GM04503 (cell line): ENCODE measurements at places on chromosomes 5 and 9.

- DNase-seq, result no peak
These were observed 55.2 kb upstream of the GAS1 start for GRCh38 chr9:87002517-87002916.

GRCh38 chr5:17803971-17804370 lies 169.7 kb downstream of the TAF11L14 start:
- no peak for DNase-seq

DNA sequence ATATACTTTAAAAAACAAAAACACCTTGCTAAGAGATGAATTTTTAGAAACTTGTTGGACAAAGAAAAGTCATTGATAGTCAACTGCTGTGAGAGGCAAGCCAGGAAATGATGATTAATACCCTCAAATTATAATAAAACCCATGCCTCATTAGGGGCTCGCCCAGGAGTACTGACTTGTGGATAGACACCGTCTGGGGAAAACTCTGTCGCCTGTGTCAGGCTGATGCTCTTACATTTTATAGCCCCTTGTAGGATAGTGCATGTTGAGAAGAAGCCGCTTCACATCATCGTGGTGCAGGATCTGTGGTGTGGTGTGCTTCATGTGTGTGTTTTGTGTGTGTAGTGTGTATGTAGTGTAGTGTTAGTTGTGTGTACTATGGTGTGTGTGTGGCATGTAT lies 39.1 kb downstream of the SYK start:
- no peak for DNase-seq

- no peak for DNase-seq
These were observed 11.0 kb downstream of the IFNA21 start for GRCh38 chr9:21155501-21155900.

DNA sequence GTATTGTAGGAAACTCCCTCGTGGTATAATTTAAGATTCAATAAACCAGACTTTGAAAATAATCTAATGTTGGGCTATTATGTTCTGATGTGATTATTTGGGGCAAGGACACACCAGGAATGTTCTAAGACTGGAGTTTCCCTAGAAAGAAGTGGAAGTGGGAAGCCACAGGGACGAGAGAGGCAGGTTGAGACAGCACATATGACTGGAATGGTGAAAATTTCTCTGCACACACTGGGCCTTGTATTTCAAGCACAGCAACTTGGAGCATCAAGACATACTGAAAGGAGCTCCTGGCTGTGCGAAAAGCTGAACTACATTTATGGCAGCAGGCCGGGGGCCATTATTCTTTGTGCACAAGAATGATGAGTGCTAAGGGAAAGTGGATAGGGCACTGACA lies 98.2 kb downstream of the CETN3 start:
- DNase-seq, result no peak

GRCh38 chr5:90558344-90559192 lies at the start of gene ADGRV1:
TSS of gene ADGRV1 (plus strand) at chr5:90558797. CDS start at chr5:90558896, 99 bp downstream.
- no peak for DNase-seq

GRCh38 chr5:163964671-163965070 lies 459.3 kb downstream of the MAT2B start:
- DNase-seq, result no peak

DNA sequence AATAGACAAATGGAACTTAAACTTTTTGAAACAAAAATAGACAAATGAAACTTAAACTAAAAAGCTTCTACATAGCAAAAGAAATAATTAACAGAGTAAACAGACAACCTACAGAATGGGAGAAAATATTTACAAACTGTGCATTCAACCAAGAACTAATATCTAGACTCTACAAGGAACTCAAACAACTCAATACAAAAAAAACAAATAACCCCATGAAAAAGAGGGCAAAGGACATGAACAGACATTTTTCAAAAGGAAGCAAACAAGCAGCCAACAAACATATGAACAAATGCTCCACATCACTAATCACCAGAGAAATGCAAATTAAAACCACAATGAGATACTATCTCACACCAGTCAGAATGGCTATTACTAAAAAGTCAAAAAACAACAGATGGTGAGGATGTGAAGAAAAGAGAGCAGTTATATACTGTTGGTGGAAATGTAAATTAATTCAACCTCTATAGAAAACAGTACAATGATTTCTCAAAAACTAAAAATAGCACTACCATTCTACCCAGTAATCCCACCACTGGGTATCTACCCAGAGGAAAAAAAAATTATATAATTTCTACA lies 170.8 kb upstream of the RGMB start:
- no peak for DNase-seq

DNA sequence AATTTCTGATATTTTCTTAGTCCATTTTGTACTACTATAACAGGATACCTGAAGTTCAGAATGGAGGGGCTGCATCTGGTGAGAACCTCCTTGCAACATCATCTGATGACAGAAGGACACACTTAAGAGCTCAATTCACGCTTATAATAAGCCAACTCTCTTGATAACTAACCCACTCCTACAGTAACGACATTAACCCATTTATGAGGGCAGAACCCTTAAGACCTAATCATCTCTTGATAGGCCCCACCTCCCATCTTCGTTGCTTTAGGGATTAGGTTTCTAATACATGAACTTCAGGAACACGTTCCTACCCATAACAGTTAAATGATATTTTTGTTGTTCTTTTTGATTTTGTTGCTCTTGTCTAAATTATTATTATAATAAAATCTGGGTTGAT lies 69.4 kb downstream of the TNPO1 start:
- DNase-seq, result no peak

- no peak for DNase-seq
These were observed 330.7 kb downstream of the LRRC70 start for GRCh38 chr5:62909326-62909725.

DNA sequence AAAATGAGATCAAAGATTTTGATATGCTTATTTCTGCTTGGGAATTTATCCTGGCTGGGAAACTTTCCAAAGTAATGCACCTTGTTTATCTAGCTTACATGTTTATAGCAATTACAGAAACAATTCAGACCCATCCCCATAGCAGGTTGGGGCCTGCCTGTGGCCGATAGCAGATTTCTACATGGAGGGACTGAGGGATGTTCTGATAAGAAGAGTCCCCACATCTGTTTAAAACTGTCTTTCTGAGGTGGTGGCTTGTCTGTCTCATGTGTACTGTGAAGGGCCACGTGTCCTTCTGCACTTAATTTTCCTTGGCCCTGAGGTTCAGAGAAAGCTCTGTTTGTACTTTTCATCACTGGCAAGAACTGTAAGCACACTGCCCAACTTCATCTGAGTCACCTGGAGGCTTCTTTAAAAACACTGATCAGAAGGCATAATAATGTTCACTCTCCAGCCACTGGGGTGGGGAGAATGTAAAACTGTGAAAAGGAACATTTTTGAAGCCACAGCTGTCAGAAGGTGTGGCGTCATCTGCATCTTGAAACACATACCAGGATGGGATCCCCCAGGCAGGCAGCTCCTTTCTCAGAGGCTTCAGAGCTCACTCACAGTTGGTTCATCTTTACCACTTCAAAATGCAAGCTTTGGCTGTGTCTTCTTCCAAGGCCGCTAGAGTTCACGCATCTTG lies 80.3 kb downstream of the MAP1B start:
- no peak for DNase-seq

- DNase-seq, result no peak
These were observed 1.6 kb upstream of the UBAC1 start for GRCh38 chr9:135962696-135963307.

DNA sequence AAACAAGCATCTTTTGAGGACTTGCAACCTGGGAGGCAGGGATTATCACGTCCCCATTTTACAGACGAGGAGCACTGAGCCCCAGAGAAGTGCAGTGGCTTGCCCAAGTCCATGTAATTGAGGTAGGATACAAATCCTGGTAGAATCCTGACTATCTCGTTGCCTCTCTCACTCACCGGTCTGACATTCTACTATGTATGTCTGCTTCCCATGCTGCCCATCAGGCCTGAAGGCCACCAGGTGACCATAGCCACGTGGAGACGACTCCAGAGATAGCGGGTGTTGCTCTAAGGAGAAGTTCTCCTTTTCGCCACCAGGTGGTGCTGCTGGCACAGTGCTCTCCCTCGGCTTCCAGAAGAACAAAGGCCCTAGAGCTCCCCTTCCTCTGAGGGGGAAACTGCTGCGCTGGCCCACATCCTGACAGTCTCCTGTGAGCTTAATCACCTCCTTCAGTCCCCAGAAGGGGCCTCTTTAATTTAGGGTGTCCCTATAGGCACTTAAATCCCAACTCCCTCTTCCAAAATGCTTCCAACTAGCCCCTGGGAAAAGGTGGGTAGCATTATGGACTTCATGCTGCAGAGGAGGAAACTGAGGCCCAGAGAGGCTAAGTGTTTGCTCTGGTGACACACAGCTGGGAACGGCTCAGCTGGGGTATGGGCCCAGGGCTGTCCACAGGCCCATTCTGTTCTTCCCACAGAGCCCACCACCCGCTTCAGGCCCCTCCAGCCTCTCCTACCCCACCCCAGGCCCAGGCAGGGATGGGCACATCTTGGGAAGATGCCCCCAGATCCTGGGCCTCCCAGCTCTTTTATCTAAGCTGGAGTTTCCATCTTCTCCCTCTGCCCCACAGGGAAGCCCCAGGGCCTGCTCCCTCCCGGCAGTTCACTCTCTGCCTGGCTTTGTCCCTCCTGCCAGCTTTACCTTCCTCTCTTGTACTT lies 6.4 kb downstream of the SLC34A1 start:
- DNase-seq, result no peak

DNA sequence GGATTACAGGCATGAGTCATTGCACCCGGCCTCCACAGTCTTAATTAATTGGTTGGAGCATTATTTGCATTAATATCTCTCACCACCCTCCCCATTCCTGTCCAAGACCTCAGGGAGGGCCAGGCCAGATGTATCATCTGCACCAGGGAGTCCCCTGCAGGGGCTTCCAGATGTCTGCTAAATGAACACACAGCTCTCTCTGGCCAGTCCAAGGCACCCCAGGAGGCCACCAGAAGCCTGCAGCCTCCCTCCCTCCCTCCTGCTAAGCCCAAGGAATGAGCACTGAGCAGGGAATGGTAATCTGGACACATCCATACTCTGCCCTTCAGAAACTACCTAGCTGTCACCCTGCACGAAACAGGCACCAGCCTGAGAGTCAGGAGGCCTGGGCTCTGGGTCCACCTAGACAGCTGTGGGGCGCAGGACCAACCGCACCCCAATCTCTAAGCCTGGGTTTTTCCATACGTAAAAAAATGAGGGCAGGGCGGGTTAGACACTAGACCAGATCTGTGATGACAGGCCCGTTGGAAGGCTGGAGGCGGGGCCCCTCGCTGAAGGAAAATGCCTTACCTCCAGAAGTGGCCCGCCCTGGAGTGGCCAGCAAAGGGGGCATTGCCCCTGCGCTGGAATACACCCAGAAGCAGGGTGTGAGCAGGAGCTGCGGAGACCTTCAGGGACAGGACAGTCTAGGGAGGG lies 8.3 kb downstream of the CIZ1 start:
- no peak for DNase-seq

- DNase-seq, result no peak
These were observed 188.2 kb upstream of the TAS2R1 start for GRCh38 chr5:9818340-9818845.

DNA sequence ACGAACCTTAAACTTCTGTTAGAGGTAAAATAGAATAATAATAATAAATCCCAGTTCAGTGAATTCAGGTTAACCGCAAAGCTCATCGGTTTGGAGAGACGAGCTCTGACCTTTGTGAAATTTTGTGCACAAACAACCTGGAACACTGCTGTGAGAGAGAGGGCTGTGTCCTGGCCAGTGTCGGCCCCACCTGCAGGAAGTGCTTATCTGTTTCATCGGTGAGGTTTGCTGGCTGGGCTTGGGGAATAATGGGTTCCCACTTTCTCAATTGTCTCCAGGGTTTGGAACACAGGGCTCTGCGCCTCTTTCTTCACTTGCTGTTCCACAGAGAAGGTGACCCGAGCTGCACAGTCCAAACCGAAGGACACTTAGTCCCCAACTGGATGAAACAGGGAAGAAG lies 19.3 kb upstream of the CLPTM1L start:
- DNase-seq, result no peak

GRCh38 chr5:137374110-137374714 lies 124.9 kb downstream of the SPOCK1 start:
- DNase-seq, result no peak
